ENCODE measurements at places on chromosomes 7 and 10.
A peak's percentile ranks its signal among the peaks of the same experiment; 100 is the strongest.

DNA sequence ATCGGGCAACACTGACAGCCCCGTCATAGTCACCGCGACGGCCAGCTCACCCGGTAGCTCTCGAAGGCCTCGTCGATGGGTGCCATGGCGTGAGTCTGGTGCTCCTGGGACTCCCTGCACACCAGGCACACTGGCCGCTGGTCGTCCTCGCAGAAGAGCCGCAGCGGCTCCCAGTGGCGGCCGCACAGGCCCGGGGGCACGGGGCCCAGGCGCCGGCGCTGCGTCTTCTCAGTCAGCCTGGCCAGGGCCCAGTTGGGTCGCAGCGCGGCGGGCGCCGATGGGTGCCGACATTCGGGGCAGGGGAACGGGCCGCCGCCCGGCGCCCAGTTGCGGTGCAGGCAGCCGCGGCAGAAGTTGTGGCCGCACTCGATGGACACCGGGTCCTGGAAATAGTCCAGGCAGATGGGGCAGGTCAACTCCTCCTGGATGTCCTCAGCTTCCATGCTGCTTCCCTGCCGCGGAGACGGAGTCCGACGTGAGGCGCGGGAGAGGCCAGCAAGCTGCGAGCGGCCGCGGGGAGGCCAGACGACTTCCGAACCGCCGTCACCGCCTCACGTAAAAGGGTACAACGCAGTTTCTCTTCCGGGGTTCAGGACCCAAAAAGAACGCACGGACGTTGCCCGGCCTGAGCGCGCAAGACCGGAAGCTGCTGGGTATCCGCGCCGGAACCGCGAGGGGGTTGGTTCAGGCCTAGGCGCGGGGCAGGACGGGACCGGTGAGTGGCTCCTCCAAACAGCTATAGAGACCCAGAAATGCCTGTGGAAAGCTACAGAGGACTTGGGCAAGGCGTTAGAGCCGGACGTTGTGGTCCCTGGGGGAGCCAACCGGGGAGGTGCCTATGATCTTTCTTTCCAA is at the start of gene TRIM4:
Gene TRIM4, minus strand, starts transcription at position 572 of the 855 bp plus-strand sequence. Its CDS starts 129 bp downstream, at position 443.
- DNase-seq, result peak; percentile 93

DNA sequence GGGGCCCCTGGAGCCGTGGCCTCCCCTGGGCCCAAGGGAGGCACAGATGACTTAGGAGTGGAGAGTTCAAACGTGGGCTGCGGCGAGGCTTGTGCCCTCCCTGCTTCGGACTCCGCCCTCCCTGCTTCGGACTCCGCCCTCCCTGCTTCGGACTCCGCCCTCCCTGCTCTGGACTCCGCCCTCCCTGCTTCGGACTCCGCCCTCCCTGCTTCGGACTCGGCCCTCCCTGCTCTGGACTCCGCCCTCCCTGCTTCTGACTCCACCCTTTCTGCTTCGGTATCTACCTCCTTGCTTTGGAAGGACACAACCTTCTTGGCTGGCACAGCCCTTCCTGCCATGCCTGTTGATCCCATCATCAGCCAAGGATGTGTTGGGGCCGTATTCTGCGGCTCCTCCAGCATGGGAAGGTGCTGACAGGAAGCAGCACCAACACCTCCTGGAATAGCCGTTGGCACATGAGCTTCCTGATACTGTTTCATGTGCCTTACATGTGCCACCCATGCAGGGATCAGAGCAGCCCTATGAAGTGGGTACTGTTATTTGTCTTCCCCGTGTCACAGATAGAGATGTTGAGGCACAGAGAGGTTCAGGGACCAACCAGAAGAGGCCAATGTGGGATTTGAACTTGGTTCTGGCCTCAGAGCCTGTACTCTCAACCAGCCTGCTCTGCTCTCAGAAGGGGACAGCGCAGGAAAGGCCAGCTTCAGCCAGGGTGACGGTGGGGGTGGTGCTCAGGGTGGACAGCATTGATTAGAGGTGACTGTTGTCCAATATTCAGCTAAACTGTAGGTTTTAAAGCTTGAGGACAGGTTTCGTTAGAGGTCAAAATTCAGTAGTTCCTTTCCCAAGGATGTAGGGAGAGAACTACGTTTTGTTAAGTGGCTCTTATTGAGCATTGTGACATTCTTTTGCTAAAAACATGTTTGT is 114.5 kb downstream of the NKX6-2 start:
- no peak for DNase-seq

DNA sequence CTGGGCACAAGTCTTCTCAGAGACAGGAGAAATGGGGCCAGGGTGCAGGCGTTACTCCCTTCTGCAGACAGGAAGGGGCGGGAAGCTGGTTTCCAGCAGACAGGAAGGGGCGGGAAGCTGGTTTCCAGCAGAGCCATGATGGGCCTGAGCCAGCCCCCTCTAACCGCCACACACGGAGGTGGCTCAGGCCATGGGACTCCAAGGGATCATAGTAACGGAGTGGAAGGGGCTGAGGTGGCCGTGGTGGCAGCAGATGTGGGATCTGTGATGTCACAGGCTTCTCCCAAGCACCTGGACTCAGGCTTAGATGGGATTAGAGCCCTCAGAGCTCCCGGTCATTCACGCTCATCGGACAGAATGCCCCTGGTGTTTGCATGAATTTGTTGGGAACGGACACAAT is 177.8 kb downstream of the USP6NL start:
- DNase-seq, result no peak

GRCh38 chr10:132654708-132655661 is 117.4 kb downstream of the INPP5A start:
- DNase-seq, result peak; percentile 33

- no peak for DNase-seq
Measured at GRCh38 chr7:150430465-150431085, 19.9 kb upstream of the GIMAP8 start.

- DNase-seq, result peak; percentile 20
Measured at GRCh38 chr10:122267849-122268737, 3.0 kb upstream of the BTBD16 start.

GRCh38 chr10:125911990-125912389 is 15.6 kb downstream of the FANK1 start:
- DNase-seq, result no peak
